ENCODE measurements at places on chromosomes 1 and 21.

- DNase-seq: no peak
These were observed 197.9 kb upstream of the SGIP1 start for GRCh38 chr1:66335859-66336640.

GRCh38 chr1:185281245-185281644, 35.8 kb downstream of the IVNS1ABP start:
- no peak for DNase-seq

GRCh38 chr1:234478152-234478480, 863 bp downstream of the TARBP1 start:
- DNase-seq: no peak

DNA sequence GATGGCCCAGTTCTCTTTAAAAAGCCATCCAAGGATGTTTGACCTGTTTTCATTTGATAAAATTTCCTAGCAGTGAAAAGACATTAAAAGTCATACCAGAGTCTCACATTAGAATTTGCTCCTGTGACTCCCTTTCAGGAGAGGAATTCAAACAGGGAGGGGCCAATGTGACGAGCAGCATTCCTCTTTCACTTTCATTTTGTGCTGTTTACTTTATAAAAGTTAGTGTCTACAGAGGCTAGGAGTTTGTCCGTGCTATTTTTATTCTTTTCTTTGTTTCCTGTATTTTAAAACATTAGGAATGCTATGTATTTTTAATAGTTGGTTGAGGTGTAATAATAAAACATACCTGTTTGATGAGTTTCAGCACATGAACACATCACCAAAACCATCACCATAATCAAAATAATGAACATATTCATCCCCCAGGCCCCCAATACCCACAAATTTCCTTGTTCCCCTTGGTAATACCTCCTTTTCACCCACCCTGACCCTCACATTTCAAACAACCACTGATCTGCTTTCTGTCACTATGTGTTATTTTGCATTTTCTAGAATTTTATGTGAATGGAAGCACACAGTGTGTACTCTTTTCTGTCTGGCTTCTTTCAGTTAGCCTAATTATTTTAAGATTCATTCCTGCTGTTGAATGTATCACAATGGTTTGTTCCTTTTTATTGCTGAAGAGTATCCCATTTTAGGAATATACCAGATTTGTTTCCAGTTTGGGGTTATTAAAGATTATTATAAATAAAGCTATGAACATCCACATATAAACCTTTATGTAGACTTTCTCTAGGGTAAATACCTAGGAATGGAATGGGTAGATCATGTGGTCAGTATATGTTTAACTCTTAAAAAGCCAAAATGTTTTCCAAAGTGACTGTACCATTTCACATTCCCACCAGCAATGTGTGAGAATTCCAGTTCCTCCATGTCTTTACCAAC, 129.5 kb downstream of the TENT5C start:
- DNase-seq: no peak

GRCh38 chr1:197915260-197915861, 1.8 kb upstream of the LHX9 start:
- DNase-seq: no peak

GRCh38 chr1:177952691-177953090, 17.2 kb downstream of the SEC16B start:
- DNase-seq: no peak

- no peak for DNase-seq
These were observed 211.5 kb downstream of the KCNJ6 start for GRCh38 chr21:37704751-37705150.

DNA sequence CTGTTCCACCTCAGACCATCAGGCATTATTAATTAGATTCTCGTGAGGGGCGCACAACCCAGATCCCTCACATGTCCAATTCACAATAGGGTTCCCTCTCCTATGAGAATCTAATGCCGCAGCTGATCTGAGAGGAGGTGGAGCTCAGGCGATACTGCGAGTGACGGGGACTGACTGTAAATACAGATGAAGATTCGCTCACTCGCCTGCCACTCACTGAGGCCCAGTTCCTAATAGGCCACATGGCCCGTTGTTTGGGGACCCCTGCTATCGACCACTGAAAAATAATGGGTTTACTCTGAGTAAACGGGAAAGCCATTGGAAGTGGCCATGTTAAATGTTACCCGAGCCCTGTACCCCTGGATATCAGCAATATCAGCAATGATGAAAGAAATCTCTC, 65.9 kb downstream of the GRIK1 start:
- no peak for DNase-seq

DNA sequence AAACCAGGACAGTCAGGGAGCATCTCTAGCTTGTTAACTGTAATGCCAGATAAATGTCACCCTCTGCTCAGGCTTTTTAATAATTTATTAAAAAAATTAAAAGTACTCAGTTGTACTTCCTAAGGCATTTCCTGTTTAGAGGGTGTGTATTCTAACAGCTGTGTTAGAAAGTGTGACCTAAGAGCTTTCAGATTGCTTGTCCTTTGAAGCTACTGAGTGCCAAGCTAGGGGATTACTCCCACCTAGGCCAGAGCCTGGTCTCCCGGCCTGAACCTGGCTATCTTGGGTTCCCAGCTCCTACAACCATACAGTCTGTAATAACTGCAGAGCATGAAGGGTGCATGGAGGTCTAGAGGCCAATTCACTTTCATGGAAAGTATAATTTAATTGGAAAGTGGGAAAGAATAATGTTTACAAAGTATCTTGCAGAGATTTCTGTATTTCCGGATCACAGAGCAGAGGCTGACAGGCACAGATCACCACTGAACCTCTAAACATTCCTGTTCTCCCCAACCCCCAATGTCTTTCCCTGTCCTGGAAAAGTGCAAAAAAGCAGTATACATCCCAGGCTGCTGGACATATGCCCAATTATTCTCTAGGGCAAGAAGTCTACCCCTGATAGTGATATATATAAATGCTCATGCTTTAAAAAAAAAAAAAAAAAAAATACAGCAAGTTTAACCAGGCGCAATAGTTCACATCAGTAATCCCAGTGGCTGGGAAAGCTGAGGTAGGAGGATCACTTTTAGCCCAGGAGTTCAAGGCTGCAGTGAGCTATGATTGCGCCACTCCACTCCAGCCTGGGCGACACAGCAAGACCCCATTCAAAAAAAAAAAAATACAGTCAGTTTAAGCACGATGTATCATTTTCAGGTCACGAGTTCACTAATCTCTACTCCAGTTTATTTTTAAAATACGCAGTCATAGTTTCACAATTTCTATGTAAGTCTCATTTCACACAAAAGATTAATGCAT, 36.7 kb upstream of the RAP1A start:
- DNase-seq: no peak

GRCh38 chr1:213876531-213876930, 111.2 kb upstream of the PROX1 start:
- DNase-seq: no peak

DNA sequence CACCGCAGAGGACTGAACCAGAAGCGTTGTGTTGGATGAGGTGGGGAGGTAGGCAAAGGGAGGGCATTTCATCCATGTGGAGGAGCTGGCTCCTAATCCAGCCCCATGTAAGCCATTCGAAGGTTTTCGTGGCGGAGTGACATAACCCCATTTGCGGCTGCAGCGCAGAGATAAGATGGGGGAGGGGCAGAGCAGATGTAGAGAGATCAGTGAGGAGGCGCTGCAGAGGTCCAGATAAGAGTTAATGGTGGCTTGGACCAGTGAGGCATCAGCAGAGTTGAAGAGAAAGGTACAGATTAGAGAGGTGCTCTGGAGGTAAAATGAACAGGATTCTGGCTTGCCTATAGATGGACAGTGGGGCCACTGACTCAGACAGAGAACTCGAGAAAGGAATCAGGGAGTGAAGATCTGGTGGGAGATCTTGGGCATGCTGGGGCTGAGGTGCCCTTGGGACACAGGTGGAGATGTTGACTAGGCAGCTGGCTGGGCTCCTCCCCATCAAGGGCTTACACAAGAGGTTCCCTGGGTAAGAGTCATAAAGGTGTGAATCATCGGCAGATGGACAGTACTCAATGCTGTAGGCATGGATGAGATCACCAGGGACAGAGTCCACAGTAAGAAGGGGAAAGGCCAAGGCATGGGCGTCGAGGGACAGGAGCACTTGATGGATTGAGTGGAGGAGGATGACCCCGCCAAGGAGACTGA, 7.8 kb upstream of the PTPRF start:
- peak; percentile 44 for DNase-seq

- no peak for DNase-seq
These were observed 126.2 kb upstream of the SMYD2 start for GRCh38 chr1:214154596-214155292.

- DNase-seq: peak; percentile 24
These were observed 32.0 kb upstream of the MYOCOS start for GRCh38 chr1:171590022-171590421.

DNA sequence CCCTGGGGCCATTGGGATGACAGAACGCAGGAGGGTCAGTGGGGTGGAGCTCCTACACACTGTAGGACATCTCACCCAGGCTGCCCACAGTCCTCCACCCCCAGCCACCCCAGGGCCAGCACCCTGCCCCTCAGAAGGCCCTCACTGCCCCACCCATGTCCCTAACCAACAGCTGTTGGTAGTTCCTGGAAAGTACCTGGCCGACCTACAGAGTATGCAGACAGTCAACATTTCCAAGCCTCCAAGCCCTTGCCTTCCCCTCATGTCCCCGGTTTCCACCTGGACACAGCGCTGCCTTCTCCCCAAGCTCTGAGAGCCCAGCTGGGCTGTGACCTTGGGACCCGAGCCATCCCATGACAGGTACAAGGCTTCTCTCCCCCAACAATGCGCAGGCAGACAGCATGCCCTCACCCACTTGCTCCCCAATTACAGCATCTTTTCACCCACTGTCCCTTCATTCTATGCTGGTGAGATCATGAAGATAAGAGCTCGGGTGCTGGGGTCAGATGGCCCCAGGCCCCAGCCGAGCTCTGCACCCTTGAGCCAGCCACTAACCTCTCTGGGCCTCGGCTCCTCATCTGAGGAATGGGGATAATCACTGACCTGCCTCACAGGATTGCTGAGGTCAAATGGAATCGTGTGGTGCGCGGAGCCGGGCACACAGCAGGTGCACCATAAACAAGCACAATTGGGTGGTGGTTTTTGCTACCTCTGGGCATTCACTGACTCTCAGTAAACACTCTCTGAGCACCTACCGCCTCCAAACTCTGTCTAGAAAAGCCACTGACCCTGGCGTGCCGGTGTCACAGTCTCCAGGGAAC, 11.2 kb downstream of the LAPTM5 start:
- no peak for DNase-seq

DNA sequence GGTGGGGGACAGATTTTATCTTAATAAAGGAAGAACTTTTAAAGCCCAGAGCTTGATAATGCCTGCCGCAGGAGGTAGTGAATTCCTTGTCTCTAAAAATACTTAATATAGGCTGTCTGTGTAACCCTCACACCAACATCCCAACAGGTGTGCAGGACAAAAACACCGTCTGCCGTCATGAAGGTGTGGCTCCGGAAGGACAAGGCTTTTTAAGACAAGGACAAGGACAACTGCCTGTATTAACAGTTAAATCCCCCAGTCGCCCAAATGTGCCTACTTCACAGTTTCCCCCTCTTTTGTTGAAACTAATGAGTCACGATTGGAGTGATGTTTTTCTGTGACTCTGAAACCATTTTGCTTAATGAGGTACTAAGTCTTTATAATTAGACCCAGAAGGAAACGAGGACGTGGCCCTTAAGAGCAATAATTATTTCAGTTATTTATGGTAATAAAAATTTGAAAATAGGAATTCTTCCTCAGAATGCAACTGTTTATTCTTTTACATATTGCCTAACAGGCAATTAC, 27.3 kb upstream of the SPATA6 start:
- DNase-seq: no peak

DNA sequence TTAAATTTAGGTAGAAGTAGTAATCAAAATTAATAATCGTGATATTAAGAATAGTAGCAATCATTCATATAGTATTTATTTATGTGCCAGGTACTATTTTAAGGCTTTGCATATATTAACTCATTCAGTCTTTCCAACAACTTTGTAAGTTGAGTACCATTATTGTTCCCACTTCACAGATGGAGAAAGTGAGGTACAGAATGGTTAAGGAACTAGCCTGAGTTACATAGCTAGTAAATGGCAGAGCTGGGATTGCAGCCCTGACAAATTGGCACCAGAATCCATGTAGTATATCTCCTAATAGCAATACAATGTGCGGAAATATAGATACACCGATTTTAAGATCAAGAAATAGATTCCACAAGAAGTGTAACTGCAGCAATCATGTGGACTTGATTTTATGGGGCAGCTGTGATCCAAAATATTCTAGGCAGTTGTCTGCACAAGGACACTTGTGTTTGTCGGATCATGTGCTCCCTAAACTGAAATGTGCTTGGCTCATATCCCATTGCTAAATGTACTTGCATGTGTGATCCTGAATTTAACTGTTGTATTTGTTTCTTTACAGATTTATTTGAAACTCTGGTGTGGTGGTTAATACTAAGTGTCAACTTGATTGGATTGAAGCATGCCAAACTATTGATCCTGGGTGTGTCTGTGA, 5.8 kb upstream of the GTF2B start:
- DNase-seq: no peak

DNA sequence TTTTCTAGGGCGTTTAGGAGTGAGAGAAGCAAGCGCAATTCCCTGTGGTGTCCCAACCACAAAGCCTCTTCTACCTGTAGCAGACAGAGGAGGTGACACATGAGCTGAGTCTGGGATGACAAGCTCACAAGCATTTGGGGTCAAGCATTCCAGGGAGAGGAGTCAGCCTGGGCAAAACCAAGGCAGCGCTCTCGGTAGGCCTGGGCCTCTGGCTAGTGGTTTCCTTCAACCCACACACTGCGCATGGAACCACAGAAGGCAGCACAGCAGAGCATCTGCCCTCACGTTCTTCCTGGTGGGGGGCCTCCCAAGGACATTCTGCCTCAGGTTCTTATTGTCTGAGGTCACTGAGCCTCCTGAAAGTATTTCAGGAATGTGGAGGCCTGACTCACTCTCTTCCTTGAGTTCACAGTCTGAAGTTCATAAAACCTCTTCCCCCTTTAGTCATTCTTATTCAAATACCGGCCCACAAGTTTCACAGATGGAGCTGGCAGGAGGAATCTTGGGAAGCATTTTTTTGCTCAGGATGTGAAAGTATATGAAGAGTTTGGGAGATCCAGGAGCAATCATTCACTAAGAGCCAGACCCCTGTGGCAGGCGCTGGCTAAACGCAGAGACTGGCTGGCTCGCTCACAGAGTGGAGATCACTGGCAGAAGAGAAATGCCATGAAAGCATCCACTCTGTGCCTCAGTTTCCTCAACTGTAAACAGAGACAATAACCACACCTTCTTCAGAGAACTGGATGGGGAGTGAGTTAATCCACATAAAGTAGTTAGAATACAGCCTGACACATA, 26.8 kb downstream of the CCN1 start:
- DNase-seq: peak; percentile 99

- no peak for DNase-seq
These were observed 1.6 kb upstream of the RUNX3 start for GRCh38 chr1:24931468-24932231.

- no peak for DNase-seq
These were observed 27.5 kb upstream of the GPR88 start for GRCh38 chr1:100510451-100510850.

DNA sequence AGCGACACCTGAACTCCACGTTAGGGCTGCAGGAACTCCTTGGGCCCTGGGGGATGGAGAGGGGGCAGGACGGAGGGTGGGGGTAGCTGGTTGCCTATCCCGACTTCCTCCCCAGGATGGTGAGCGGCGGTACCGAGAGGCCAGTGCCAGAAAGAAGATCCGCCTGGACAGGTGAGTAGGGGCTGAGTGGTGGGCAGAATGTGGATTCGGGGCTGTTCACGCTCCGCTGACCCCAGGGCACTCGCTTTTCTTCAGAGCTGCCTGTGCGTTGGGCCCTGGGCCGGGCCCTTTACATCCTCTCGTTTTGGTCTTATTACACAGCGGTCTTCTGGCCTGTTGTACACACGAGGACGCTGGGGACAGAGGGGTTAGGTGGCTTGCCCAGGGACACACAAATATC, 20.8 kb downstream of the FAM151A start:
- DNase-seq: no peak

- DNase-seq: no peak
These were observed 89.9 kb upstream of the JAK1 start for GRCh38 chr1:65056234-65056633.

All from AG04450 (cell line).